Activated CD8-positive, alpha-beta T cell treated with anti-CD3 and anti-CD28 coated beads for 36 hours (primary cell): ENCODE measurements at places on chromosomes 4 and X. TPM values are rescaled to one million over a fixed set of nuclear protein-coding genes. Genes with fewer than 3 reads are reported as not detected.

DNA sequence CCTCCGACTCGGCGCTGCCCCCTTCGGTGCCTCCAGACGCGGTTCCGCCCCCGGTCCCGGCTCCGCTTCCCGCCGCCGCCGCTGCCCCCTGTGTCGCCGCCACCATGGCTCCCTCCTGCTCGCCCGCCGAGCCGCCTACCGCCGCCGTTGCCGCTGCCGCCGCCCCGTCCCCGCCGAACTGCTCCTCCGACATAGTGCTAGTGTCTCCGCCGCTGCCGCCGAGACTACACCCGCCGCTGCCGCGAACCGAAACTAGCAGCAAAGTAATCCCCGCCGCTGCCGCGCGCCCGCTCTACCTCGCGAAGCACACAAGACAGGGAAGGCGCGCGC, 340 bp downstream of the HNRNPD start:
- peaks cover 70% of the 10 kb centered on the region for H3K36me3 ChIP-seq
- DNase-seq: peak; percentile 68
- H3K4me3 ChIP-seq: peak overlapping the region; percentile 87
- peaks cover 31% of the 10 kb centered on the region for H3K4me1 ChIP-seq
- H3K27me3 ChIP-seq: no peaks in the 10 kb centered on the region

DNA sequence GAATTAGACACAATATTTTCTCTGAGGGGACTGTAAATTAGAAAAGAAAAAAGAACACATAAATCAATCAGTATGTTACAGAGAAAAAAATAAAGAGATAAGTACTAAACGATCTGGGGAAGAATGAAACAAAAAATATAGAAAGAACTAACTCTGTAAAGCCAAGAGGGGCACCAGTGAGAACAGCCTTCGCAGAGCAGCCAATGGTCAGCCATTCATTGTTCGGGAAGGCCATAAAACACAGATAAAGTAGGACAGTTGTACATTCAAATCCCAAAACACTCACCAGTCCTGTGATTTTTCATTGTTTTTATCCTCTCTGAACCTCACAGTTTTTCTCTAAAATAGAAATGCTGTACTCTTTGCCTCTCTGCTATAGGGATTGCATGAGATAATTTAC, 127.9 kb downstream of the NEK1 start:
- peaks cover 5% of the 10 kb centered on the region for H3K36me3 ChIP-seq
- H3K4me1 ChIP-seq: no peaks in the 10 kb centered on the region
- DNase-seq: no peak

DNA sequence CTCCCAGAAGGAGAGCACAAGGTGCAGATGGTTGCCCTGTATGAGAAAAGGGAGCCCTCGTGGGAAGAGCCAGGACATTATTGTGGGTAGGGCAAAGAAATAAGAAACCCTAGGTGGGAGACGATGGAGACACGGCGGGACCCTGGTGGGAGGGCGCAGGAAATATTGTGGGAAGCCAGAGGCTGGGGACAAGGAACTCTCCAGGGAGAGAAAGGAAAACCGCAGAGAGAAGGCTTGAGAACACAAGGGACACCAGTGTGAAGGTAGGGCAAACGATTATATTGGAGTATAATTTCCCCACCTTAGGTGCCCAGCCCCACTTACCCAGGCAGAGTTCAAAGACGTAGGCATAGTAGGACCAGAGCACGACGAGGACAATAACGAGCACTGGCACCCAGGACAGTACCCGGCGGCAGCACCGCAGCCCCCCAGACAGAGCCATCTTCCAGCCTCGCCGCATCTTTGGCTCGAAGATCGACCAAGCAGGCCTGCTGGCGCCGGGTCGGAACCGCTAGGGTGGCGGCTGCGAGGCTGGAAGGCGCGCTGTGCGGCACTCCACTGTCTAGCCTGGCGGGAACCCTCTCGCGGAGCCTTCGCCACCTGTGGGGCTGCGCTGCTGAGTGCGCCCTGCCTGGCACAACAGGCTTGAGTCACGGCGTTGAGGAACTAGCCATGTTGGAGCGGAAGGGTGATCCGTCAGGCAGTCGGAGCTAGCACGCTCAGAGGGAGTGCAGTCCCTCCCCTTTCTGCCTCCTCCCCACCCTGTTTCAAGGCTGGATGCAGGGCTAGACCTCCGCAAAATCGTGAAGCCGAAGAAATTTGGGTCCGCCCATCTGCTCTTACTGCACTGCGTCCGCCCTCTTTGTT, at the start of gene ZDHHC15:
Gene ZDHHC15, minus strand, starts transcription at position 473 of the 867 bp plus-strand sequence. Its CDS starts 13 bp downstream, at position 460.
- DNase-seq: peak; percentile 56
- H3K4me1 ChIP-seq: peaks cover 12% of the 10 kb centered on the region
- peak within 1 kb of the TSS; percentile 68 for H3K4me3 ChIP-seq
- peak within 1 kb of the TSS; percentile 78 for H3K27ac ChIP-seq

DNA sequence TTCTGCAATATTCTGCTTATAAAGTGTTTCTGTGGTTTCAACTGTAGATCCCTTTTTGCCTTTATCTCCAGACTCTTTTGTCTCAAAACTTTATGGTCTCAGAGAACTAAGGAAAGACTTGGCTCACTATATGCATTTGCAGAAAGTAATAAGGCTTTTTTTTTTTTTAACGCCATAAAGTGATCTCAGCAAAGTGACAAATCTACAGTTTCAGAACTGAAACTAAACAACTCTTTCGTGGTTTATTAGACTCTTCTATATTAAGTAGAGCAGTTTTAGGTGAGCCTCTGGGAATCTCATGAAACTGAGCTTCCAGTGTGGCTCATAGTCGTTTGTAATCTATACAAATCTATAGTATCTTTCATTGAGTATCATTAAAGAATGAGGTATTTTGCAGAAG, 15.3 kb downstream of the ATP7A start:
- H3K27me3 ChIP-seq: no peaks in the 10 kb centered on the region
- no peak for DNase-seq
- H3K27ac ChIP-seq: no peak overlapping the region
- H3K4me3 ChIP-seq: no peak overlapping the region

TLR1 gene
- 1.9 TPM for total RNA-seq

- no peaks in the 10 kb centered on the region for H3K36me3 ChIP-seq
- no peak overlapping the region for H3K27ac ChIP-seq
- no peaks in the 10 kb centered on the region for H3K27me3 ChIP-seq
- no peak overlapping the region for H3K4me3 ChIP-seq
- DNase-seq: no peak
These were observed 705.9 kb upstream of the AGA start for GRCh38 chr4:178148106-178148505.

DNA sequence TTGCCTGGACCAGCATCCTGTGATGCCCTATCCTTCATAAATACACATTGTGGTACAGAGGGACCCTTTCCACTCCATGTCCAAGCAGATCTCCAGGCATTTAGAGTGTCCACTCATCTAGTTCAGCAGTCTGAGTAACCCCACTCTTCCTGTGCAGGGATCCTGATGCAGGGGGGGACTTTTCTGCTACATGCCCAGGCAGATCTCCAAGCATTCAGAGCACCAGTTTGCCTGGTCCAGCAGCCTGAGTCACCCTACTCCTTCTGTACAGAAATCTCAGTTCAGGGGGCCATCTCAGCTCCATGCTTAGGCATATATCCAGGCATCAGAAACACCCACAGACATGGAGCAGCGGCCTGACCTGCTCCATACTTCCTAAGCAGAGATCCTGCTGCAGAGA, 1089.8 kb downstream of the FAT4 start:
- no peak for DNase-seq
- H3K4me1 ChIP-seq: no peaks in the 10 kb centered on the region
- no peaks in the 10 kb centered on the region for H3K36me3 ChIP-seq
- H3K27me3 ChIP-seq: no peaks in the 10 kb centered on the region
- H3K4me3 ChIP-seq: no peak overlapping the region

- no peak overlapping the region for H3K4me3 ChIP-seq
- DNase-seq: no peak
- H3K27me3 ChIP-seq: no peaks in the 10 kb centered on the region
These were observed 2.9 kb downstream of the MSANTD1 start for GRCh38 chr4:3251691-3252479.

DNA sequence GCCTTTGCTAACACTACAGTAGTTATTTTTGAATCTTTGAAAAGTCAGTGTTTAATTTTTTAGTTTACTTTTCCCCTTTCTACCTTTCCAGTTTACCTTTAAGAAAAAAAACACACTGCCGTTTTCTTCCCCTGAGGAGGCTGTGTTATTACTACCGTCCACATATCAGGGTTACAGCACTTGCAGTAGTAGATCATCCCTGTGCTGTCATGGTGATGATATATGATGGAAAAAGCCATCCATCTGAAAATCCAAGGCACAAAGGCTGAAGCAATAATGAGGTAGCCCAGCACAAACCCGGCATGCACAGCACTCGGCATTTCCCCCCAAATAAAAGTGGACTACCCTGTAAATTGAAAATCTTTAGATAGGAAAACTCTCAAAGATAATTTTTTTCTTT, 258.7 kb downstream of the CXXC4 start:
- no peaks in the 10 kb centered on the region for H3K27me3 ChIP-seq
- H3K27ac ChIP-seq: no peak overlapping the region
- DNase-seq: no peak
- no peaks in the 10 kb centered on the region for H3K4me1 ChIP-seq
- no peak overlapping the region for H3K4me3 ChIP-seq
- H3K36me3 ChIP-seq: no peaks in the 10 kb centered on the region

DUSP9 gene
- total RNA-seq: 0.14 TPM

SORBS2 gene
- not detected for total RNA-seq

IL21 gene
- total RNA-seq: 0.52 TPM

GABRQ gene
- total RNA-seq: not detected

GTPBP6 gene
- total RNA-seq: 68.0 TPM

NPY1R gene
- not detected for total RNA-seq

FGFBP2 gene
- total RNA-seq: 6.3 TPM
